ENCODE measurements at places on chromosomes 5 and 9.

- DNase-seq = no peak
These were observed 5.7 kb downstream of the TBCA start for GRCh38 chr5:77770293-77771005.

DNA sequence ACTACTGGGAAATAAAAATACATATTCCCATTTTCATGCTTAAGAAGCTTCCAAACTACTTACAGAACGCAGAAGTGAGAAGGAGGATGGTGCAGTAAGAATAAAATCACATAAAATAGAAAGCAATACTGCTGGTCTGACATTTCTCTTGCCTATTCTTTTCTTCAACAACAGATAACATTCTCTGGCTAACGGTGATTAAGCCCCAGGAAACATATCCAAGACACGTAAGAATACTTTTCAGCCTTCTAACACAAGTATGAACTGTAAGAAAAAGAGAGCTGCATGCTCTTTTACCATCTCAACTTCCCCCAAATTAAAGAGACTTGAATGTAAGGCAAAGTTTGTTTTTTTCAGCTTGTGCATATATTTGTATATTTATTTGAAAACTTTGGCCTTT, 156.1 kb upstream of the TARS1 start:
- no peak for DNase-seq

GRCh38 chr5:134794082-134794481, 35.5 kb downstream of the DDX46 start:
- DNase-seq = no peak

DNA sequence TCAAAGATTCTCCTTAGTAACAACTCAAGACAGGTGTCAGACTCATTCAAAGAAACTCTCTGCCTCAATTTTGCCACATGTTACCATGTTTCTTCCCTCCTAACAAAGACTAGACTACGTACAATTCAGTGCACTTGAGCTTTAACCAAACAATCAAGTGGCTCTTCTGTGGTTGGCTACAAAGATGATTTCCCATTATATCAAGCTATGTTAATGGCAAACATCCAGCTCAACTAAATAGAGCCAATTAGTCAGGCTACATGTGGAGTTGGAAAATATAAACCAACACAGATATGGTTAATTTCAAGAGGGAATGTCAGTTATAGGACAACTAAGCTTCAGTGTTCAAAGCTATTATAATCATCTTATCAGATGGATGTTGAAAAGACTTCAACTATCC, 29.2 kb upstream of the ADRA1B start:
- DNase-seq = no peak

DNA sequence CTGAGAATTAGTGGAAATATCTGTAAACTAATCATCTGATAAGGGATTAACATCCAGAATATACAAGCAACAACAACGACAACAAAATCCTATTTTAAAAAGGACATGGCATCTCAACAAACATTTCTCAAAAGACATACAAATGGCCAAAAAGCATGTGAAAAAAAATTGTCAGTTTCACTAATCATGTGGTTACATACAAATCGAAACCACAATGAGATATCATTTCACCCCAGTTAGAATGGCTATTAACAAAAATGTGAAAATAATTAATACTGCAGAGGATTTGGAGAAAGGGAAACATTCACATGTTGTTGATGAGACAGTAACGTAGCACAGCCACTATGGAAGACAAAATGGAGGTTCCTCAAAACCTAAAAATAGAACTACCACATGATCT, 69.5 kb downstream of the ERP44 start:
- DNase-seq = no peak

GRCh38 chr5:65192331-65192730, 289.4 kb downstream of the ADAMTS6 start:
- no peak for DNase-seq

- DNase-seq = no peak
These were observed 16.8 kb downstream of the FAM78A start for GRCh38 chr9:131259432-131259898.

- DNase-seq = no peak
These were observed 38.6 kb downstream of the GRAMD2B start for GRCh38 chr5:126461838-126462237.

All from amniotic stem cell (primary cell).